ENCODE measurements at places on chromosomes 3 and 15.

DNA sequence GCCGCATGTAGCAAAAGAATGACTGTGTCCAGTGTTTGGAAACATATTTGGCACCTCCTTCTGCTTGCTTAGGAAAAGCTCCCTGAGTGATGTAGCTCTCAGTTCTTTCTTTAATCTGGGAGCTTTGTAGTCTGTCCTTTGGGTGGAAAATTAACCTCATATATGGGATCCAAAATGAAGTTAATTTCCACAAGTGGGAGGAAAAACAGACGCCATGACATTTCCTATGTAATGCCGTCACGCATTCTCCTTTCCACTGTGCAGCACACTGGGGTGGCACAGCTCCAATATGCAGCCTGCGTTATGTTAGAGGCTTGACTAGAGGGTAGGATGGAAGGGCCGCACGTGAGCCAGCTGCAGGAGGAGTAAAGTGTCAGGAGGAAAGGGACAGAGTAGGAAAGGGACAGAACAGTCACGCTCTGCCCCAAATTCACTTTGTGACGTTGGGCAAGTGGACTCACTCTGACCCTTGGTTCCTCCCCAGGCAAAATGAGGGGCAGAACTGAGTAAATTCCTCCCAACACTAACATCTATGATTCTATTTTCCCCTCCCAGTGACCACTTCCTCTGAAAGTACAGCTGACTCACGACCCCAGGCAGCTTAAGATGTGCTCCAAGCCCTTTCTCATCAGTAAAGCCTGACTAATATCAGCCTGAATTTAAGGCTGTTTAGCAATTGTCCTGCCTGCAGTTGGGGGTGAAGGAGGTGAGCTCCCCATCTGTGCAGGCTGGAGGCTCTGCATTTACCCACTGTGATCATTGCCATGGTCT lies 176.5 kb upstream of the PFN2 start:
- DNase-seq = no peak

DNA sequence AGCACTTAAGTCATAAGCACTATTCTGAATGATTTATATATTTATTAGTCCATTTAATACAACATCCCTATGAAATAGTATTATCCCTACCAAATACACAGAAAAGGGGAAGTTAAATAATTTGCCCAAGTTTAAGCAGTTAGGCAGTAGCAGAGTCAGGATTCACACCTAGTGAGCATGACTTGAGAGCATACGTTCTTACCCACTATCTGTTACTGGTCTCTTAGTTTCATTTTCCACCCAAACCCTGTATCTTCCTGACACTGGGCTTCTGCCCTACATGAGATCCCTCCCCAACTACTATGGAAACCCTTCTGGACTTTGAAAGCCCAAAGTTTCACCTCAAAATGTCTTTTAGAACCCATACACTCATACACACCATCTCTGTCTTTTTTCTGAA lies 4.4 kb upstream of the ATOSA start:
- DNase-seq = no peak

GRCh38 chr3:176403531-176403930 lies 793.8 kb downstream of the TBL1XR1 start:
- DNase-seq = no peak

DNA sequence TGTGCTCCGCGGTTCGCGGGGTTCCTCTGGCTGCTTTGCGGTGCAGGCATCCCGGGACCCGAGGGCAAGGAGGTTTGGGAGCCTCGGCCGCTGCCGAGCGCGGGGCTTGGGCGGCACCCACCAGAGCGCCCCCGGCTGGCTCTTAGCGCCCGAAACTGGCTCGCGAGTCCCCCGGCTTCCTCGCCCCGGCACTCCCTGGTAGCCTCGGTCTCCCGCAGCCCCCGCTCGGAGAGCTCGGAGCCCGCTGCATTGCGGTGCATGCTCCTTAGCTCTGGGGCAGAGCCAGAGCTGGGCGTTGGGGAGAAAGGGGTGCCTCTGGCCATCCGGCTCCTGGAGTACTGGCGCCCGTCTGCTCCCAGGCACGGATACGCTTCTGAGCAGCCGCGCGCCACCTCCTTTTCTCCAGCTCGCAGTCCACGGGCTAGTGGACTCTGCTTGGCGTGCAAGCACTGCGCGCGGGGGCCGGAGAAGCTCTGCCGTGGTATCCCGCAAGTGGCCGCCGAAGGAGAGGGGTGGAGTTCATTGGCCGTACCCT lies 753 bp downstream of the EPHB1 start:
- no peak for DNase-seq

GRCh38 chr15:70065006-70065722 lies 32.6 kb downstream of the TLE3 start:
- DNase-seq = no peak

GRCh38 chr3:128001576-128001975 lies 50.7 kb upstream of the SEC61A1 start:
- DNase-seq = no peak

DNA sequence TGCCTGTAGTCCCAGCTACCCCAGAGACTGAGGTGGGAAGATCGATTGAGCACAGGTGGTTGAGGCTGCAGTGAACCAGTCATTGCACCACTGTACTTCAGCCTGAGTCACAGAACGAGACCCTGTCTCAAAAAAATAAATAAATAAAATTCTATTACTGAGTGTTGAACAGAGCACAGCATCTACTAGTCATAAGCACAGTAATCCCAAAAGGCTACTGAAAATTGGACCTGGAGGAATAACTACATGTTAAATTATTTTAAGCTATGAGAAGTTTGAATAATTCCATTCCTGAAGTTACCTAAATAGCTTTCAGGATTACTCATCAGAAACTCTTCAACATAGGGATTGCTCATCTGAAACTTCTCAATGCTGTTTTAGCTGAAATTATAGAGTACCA lies 43.4 kb downstream of the ARMC8 start:
- DNase-seq = no peak

DNA sequence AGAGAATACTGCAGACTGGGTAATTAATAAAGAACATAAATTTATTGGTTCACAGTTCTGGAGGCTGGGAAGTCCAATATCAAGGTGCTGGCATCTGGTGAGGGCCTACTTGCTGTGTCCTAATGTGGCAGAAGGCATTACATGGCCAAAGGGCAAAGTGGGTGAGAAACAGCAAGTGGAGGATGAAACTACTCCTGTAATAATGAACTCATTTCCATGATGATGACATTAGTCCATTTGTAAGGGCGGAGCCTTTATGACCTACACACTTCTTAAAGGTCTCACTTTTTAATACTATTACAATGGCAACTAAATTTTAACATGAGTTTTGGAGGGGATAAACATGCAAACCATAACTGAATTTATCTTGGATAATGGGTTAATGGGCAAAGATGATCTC lies 139.6 kb upstream of the SGO1 start:
- no peak for DNase-seq

DNA sequence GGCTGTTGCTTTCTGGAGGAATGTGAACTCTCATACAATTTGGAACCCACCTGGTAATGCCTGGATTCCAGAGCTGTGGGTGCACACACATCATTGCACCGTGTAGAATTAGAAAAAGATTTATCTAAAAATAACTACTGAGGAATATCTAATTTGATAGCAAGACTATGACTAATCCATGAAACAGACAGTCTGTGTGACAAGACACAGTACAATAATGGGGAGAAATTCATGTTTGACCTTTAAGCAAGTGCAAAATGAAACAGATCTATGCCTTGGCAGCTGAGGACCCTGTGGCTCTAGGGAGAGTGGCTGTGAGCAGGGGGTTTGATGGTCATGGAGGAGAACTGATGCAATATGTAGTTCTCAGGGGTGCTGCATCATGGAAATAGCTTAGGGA lies 7.9 kb upstream of the DOCK3 start:
- DNase-seq = no peak

GRCh38 chr15:74609938-74610301 lies 5.7 kb upstream of the CLK3 start:
- no peak for DNase-seq

- DNase-seq = no peak
Observed at GRCh38 chr15:33112541-33113105, 81.9 kb downstream of the FMN1 start.

- DNase-seq = no peak
Observed at GRCh38 chr15:71512682-71513006, 297.7 kb upstream of the NR2E3 start.

DNA sequence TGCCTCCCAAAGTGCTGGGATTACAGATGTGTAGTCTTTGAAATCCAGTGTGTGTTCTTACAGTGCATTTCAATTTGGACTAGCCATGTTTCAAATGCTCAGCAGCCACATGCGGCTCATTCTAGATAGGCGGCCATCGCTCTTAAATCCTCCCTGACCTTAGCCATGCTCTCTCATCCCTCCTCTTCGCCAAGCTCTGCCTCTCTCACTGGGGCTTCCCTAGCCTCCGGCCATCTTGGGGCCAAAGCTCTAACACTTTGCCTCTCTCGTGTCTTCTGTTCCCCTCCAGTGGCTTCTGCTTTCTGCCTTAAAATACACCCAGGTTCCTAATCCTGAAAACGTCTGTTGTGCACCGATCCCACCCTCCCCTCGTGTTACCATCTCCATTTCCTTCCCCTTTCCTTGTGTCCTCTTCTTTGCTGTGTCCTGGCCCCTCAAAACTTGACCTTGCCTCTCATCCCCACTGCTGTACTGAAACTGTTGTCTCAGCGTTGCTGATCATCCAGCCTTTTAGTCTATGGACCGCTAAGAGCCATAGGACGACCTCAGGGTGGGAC lies 1.4 kb upstream of the GHRL start:
- no peak for DNase-seq

DNA sequence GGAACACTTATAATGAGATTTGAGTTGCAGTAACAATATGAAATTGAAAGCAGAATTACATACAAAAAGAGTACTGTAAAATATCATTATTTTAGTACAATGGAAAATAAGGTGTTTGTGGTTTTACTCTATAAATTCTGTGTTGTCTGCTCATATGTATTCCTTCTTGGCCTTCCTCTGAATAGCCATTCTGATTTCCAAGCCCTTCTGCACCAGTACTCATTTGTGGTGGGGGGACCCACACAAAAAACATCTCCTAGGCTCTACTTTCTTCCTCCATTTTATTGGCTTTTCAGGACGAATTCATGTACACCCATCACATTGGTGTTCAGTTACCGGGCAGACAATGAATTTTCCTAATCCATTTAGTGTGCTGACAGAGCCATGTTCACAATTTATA lies 338.2 kb downstream of the ERC2 start:
- no peak for DNase-seq

DNA sequence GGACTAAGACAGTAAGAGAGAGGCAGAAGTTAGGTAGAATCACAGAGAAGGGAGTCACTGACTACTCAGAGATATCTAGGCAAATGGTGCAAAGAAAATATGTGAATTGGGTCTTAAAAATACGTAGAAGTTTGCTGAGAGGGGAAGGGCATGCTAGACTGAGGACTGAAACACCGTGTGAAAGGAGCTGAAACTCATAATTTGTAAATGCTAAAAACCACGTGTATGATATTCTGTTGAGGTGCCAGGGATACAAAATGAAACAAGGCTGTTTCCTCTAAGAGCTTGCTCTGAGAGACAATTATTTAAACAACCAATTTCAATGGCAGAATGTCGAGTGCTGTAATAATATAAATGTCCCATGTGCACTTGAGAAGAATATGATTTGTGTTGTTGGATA lies 47.2 kb downstream of the NCK1 start:
- no peak for DNase-seq
